ENCODE measurements at places on chromosomes 4 and X. TPM values are rescaled to one million over a fixed set of nuclear protein-coding genes. Genes with fewer than 3 reads are reported as not detected.

Gene UGT2B15
- not detected for total RNA-seq

Gene MPC1L
- total RNA-seq = not detected

Gene SULT1E1
- total RNA-seq = 3.4 TPM

DNA sequence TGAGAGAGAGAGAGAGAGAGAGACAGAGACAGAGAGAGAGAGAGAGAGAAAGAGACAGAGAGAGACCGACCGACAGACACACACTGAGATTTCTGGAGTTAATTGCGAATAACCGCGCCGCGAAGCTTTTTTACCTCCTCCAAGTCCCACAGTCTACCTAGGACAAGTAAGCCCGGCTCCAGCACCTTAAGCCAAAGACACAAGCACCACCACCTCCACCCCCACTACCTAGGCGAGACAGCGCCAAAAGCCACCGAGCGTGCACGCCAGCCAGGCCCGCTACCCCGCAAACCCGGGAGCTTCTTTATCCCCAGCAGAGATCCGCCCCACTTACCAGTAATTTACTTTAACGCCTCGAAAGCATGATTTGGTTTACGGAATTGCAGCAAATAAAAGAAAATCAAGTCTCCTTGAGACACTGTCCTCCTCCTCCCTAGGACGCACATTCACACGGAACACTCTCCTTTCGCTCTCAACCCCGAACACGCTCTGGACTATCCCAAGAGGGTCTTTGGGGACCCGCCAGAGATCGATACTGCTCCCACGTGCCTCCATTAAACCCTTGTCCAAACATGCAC is 649.6 kb upstream of the DIPK2B start:
- peak; percentile 8 for DNase-seq

- no peak for DNase-seq
Observed at GRCh38 chrX:115696039-115696438, 135.1 kb downstream of the PLS3 start.

GRCh38 chrX:72203421-72203820 is 21.9 kb downstream of the PIN4 start:
- DNase-seq = no peak

GRCh38 chrX:113289503-113289902 is 448.9 kb upstream of the AMOT start:
- DNase-seq = no peak

GRCh38 chr4:165058666-165059065 is 5.0 kb downstream of the TRIM75 start:
- DNase-seq = no peak

DNA sequence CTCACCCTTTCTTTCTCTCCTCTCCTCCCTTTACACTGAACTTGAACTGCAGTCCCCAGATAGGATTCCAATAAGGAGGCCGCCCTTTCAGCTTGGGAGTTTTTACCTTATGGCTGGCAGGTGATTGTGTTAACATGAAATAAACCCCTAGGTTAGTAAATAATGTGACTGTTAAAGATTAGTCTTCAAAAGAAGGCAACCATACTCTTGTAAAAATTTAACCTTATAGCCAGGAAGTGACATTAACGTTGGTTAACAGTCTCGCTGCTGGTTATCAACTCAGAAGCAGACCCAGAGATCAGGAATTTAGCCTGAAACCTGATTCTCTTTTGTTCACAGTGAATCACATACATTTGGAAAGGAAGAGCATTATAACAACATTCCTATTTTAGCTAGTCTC is 15.2 kb downstream of the FHDC1 start:
- no peak for DNase-seq
